Stimulated activated CD8-positive, alpha-beta memory T cell treated with anti-CD3 and anti-CD28 coated beads, Interleukin-4, amount 100 ng/mL, for 24 hours (primary cell): ENCODE measurements at places on chromosomes 3 and 15.

DNA sequence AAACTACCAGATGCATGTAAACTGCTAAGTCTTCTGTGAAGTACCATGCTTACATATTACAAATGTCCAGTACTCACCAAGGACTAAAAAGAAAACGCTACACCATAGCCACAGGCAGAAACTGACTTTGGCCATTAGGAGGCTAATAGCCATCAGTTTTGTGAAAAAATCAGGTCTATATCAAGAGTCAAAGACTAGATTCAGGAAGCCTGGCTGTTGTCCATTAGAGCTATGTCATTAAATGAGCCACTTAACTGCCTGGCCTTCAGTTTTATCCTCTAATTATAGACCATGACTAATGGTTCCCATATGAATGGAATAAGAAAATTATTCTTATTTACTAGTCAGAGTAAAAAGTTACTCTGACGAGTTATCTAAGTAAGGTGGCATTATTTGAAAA is 144.1 kb downstream of the VPS13C start:
- DNase-seq: no peak

- no peak for DNase-seq
Measured at GRCh38 chr3:156727519-156728205, 53.3 kb downstream of the TIPARP start.

DNA sequence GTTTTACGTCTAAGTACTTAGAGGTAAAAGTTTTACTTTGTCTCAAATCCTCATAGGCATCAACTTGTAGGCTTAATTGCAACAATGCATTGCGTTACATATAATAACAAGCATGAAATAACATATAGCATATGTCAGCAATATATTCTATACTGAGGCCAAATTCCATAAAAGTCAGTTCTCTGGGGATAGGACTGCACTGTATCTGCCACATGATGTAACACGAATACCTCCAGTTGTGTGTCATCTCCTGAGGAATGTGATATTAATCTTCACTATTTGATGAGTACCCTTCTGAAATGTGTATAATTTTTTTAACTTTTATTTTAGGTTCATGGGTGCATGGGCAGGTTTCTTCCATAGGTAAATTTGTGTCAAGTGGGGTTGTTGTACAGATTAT is 126.4 kb downstream of the IMPG2 start:
- no peak for DNase-seq

DNA sequence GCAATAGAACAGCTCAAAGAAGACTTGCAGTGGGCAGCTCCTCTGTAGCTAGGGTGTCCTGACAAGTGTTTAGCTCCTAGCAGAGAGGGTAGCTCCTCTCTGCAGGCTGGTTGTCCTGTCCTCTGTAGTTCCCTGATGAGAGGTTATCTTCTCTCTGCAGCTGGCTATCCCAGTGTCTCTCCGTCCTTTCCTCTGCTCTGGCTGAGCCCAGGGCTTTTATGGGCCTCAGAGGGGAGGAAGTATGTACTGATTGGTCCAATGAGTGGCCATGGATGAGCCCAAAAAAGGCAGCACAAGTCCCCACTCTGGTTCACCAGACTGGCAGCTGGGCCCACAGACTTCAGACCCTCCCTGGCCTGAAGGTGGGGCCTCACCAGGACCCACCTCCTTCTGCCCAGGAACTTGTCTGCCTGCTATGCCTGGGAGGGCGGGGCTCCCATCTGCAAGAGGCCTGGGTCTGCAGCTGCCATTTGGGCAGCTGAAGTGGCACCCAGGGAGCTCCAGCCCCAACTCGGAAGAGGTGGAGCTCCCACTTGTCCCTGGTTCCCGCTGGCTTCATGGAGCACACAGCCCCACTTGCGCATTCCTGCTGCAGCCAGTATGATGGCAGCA is 27.2 kb upstream of the MEX3B start:
- no peak for DNase-seq

DNA sequence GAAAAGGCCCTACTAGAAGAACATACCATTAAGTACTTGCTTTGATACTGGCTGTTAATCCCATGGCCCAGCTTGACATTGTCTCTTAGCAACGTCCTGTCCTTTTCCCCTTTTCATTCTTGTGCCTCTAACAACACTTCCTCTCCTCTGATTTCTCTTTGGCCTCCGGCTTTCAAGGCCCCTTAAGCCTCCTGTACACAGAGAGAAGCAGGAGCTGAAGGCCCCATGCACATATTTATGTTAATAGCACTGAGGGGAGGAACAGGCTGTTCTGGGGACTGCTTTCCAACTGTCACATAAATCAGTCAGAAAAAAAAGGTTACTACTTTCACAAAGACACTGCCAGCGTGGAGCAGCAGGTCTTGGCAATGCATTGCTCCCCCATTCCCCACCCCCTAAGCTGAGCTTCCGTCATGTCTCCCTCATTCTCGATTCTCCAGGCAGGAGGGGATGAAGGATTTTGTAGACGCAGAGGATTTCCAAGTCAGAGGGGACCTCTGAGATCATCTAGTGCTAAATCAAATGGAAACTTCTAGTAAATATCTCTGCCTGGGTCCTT is 257.4 kb upstream of the ADAMTS9 start:
- DNase-seq: no peak
